ENCODE measurements at places on chromosomes 13 and 19.

GRCh38 chr19:41403181-41403970 is 5.8 kb downstream of the BCKDHA start:
- DNase-seq, result no peak

GRCh38 chr13:22050951-22051563 is 380.2 kb downstream of the FGF9 start:
- no peak for DNase-seq

- DNase-seq, result no peak
Measured at GRCh38 chr13:44955406-44955805, 33.9 kb downstream of the NUFIP1 start.

- DNase-seq, result peak; percentile 19
Measured at GRCh38 chr13:113211774-113212173, 2.4 kb downstream of the CUL4A start.

DNA sequence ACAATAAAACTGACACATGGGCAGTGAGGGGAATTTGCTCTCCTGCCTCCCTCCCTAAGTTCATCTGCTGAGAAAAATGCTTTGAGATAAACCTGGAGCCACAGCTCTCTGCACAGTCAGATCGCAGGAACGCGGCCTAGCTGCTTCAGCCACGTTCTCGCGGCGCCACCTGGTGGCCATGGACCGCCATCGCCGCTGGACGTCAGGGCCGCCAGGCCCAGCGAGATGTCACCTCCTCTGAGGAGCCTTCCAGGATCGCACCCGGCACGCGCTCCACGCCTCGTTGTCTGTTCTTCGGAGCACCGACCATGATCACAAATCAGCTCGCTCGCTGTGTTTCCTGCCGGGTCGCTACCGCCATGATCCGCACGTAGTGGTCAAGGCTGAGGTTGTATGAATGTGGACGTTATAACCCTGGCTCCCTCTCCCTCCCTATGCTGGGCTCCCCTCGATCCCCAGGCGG is 20.6 kb upstream of the USP29 start:
- DNase-seq, result peak; percentile 41

GRCh38 chr19:8148410-8149260 is 757 bp downstream of the FBN3 start:
- DNase-seq, result no peak

- no peak for DNase-seq
Measured at GRCh38 chr19:15426485-15427349, 7.9 kb upstream of the AKAP8L start.

DNA sequence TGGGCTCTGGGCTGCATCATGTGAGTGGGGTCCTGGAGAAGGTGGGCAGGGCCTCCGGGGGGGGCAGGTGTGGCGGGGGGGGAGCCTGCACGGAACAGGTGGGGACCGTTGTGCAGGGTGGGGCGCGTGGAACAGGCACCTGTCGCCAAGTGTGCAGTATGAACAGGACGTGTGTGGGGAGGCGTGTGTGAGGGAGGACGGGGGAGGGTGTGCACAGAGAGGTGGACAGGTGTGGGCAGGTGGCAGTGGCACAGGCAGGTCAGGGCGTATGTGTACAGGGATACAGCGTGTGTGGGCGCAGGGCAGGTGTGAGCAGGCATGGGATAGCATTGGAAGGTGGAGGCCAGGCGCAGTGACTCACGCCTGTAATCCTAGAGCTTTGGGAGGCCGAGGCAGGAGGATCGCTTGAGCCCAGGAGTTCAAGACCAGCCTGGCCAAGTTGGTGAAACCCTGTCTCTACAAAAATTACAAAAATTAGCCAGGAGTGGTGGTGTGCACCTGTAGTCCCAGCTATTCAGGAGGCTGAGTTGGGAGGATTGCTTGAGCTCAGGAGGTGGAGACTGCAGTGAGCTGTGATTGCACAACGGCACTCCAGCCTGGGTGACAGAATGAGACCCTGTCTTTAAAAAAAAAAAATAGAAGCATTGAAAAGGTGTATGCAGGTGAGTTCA is 3.2 kb downstream of the PLK5 start:
- no peak for DNase-seq

Measured in fibroblast of skin of back (primary cell).